ENCODE measurements at places on chromosomes 5 and 9. TPM values are rescaled to one million over a fixed set of nuclear protein-coding genes. Genes with fewer than 3 reads are reported as not detected.

The CCL27 gene
- total RNA-seq, result 0.55 TPM

GRCh38 chr5:133483406-133484090 lies 128.8 kb downstream of the FSTL4 start:
- DNase-seq, result no peak
- no peak overlapping the region for H3K4me3 ChIP-seq

The SMIM32 gene
- total RNA-seq, result not detected

DNA sequence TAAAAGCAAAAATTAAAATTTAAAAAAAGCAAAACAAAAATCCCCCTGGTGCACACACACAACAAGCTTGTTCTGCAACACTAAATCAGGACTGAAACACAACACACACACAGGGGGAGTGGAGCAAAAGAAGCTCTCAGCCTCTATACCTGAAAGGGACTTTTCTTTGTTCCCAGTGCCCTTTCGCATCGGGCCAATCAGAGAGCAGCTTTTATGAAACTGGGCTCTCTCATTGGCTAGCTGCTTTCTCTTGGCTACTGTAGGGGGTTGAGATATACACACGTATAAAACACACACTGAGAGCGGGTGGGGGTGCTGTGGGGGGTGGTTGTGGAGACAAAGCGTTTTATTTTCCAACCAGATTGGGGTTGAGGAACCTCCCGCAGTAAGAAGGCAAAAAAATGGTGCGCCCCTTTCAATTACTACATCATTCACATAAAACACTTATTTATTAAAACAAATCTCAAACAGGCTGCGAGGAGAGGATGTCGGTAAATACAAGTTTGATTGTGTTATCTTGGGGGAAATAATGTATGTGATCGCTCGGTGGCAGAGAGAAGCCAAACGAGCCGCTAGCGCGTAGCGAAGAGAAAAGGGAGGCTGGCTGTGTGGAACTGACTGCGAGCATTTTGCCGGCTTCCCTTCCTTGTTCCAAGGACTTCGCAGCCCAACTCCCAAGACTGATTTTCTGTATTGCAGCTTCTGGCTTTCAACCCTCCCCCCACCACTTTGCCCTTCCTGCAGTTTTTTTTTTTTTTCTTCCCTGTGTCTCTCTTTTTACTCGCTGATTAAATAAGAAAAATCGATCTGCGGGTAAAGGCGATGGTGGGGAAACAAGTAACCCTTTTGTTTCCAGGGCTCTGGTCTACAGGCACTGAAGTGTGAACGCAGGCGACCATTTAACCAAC lies 2.5 kb upstream of the ZNF608 start:
- H3K27ac ChIP-seq, result no peak overlapping the region
- peaks cover 2% of the 10 kb centered on the region for H3K4me1 ChIP-seq
- peaks cover 41% of the 10 kb centered on the region for H3K27me3 ChIP-seq
- no peak for DNase-seq

The PFDN1 gene
- 60.4 TPM for total RNA-seq

- no peaks in the 10 kb centered on the region for H3K4me1 ChIP-seq
- H3K36me3 ChIP-seq, result no peaks in the 10 kb centered on the region
- no peaks in the 10 kb centered on the region for H3K27me3 ChIP-seq
- DNase-seq, result no peak
Observed at GRCh38 chr9:108258640-108259039, 597.1 kb downstream of the ACTL7B start.

- no peak for DNase-seq
- peaks cover 1% of the 10 kb centered on the region for H3K27me3 ChIP-seq
- no peaks in the 10 kb centered on the region for H3K4me1 ChIP-seq
- H3K36me3 ChIP-seq, result no peaks in the 10 kb centered on the region
- H3K4me3 ChIP-seq, result no peak overlapping the region
- H3K27ac ChIP-seq, result no peak overlapping the region
Observed at GRCh38 chr9:75734802-75735201, 155.7 kb upstream of the PCSK5 start.

- no peak overlapping the region for H3K27ac ChIP-seq
- DNase-seq, result no peak
- H3K36me3 ChIP-seq, result no peaks in the 10 kb centered on the region
- peaks cover under 1% of the 10 kb centered on the region for H3K27me3 ChIP-seq
- no peak overlapping the region for H3K4me3 ChIP-seq
Observed at GRCh38 chr9:27771803-27772545, 198.7 kb upstream of the C9orf72 start.

DNA sequence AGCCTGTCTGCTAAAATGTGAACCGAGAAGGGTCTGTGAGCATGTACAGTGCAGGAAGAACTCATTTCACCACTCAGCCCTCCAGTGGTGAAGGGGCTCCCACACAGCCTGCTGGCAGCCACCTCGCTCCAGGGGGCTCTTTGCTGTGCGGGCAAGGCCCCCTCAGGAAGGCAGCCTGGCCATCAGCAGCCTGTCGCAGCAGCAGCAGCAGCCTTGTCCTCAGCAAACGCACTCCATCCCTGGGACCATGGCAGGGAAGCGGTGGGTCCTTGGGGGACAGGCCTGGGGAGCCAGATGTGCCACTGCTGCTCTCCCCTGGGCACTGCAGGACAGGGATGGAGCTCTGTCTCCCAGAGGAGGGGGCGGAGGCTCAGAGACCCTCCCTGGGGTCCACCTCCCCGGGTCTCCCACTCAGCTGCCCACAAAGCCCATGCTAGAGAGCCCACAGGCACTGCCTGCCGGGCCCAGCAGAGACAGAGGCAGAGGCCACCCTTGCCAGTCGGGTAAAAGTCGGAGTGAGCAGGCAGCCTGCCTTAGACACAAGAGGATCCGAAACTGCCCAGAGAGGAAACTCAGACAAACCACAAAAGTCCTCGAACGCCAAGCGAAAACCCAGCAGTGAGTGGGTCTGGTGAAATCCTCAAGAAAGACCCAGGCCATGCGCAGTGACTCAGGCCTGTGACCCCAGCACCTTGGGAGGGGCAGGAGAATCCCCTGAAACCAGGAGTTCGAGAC lies 8.0 kb downstream of the BRD3 start:
- peaks cover 14% of the 10 kb centered on the region for H3K4me1 ChIP-seq
- H3K27me3 ChIP-seq, result no peaks in the 10 kb centered on the region
- H3K27ac ChIP-seq, result no peak overlapping the region
- H3K4me3 ChIP-seq, result no peak overlapping the region

- H3K27me3 ChIP-seq, result peaks cover 64% of the 10 kb centered on the region
- H3K36me3 ChIP-seq, result peaks cover 5% of the 10 kb centered on the region
- peak overlapping the region; percentile 67 for H3K4me3 ChIP-seq
- peaks cover 16% of the 10 kb centered on the region for H3K4me1 ChIP-seq
- H3K27ac ChIP-seq, result no peak overlapping the region
- DNase-seq, result no peak
Observed at GRCh38 chr9:14314424-14314928, 535 bp upstream of the NFIB start.

- H3K36me3 ChIP-seq, result peaks cover 40% of the 10 kb centered on the region
- H3K4me1 ChIP-seq, result peaks cover 11% of the 10 kb centered on the region
- no peak overlapping the region for H3K4me3 ChIP-seq
- no peak for DNase-seq
- H3K27ac ChIP-seq, result no peak overlapping the region
- H3K27me3 ChIP-seq, result no peaks in the 10 kb centered on the region
Observed at GRCh38 chr9:136723362-136723976, 11.1 kb downstream of the DIPK1B start.
